ENCODE measurements at places on chromosomes 11 and 22.

- no peak for DNase-seq
Observed at GRCh38 chr22:26570115-26570514, 19.8 kb downstream of the TPST2 start.

GRCh38 chr22:19289475-19290161 lies 1.9 kb downstream of the CLTCL1 start:
- DNase-seq = no peak

DNA sequence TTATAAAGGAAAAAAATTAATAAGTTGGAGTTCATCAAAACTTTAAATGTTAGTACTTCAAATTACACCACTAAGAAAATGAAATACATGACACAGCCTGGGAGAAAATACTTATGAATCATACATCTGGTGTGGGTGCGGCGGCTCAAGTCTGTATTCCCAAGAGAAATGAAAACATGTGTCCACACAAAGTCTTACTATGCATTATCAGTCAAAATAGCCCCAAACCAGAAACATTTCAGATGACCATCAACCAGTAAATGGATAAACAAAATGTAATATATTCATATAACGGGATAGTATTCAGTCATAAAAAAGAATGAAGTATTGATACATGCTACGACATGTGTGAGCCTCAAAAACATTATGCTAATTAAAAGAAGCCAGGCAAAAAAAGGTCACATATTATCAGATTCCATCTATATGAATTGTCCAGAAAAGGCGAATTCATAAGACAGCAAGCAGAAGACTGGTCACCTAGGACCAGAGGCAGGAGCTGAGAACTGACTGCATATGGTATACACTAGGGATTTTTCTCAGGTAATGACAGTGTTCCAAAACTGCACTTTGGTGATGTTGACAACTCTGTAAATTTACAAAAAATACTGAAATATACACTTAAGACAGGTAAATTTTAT lies 5.3 kb upstream of the AKIP1 start:
- DNase-seq = no peak

DNA sequence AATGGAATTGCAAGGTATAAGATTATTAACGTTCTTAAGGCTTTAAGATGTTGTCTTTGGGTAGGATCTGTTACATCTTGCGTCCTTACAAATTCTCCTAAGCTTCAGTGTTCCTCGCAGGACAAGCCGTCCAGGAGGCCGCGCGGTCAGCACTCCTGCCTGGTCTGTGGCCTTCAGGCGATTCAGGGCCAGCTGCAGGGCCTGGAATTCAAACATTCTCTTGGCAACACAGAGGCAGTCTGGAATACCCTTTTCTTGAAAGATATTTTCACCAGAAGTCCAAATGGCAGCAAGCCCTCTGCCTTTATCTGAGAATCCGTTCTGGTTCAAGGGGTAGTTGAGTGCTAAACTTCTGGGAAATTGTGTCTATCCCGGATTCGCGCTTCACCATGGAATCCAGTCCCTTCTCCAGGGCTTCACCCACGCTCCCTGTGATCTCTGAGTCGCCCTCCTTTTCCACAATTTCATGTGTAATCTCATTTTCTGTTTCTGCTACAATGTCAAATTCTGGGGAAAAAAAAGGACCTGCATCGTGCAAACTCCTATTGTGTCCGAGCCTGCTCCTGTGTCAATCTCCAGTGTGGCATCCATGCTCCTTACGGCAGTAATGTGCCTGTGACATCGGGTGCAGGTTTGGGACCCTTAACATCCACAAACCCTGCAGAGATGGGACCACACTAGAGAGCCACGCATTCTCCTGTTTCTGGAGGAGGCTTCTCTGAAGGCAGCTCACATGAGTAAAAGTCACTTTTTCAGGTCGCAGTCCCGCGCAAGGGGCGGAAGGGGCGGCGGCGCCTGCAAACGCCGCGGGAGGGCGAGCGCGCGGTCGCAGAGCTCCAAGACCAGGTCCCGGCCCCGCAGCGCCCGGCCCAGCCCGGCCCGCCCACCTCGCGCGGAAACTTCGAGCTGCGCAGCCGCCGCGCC lies 25.4 kb upstream of the SORL1 start:
- DNase-seq = no peak

- DNase-seq = no peak
Observed at GRCh38 chr22:25402160-25402500, 162.3 kb upstream of the GRK3 start.

DNA sequence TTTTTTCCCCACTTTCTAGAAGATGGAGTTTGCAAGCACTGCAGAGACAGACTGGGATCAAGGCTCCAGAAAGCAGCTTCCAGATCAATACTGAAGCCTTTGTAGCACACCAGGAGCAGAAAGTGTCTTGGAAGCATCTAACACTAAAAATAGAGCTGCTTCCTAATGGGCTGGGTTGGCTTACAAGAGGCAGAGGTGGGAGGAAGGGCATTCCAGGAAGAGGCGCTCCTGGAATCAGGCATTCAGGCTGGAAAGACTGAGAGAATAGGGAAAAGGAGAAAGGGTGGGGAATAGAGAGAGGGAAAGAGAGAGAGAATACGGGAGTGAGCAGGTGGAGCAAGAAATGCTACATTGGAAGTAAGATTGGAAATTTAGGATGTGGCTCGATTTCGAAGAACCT lies 395.9 kb downstream of the OPCML start:
- no peak for DNase-seq

DNA sequence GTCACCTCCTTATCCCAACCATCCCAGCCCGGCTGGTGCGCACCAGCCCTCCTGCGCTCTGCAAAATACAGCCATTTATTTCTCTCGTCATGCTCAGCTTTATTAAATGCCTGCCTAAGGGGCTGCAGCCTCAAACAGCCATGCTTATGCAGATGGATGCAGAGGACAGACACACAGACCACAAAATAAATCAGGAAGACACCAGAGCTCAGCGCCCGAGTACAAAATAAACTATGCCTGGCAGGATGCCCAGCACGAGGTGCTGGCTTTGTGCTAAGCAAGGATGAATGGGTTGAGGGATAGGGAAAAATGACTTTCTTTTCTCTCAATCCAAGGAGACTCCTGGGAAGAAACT lies 70.5 kb downstream of the RPUSD4 start:
- no peak for DNase-seq

DNA sequence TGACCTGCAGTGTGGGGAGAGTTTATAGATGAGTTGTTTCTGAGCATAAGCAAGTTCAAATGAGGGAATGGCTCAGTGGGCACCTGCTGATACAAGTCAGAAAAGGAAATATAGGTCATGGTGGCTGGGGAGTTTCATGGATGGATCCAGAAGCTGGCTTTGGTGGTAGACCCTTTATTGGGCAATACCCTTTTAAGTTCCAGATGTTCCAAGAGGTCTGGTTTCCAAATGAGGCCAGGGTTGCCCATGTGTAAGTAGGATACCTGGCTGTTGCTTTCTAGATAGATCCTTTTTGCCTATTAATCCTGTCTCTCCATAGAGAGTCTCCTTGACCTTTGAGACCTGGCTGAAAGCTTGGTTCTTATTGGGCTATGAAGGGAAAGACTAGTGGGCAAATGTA lies 2.2 kb downstream of the STIM1 start:
- no peak for DNase-seq

DNA sequence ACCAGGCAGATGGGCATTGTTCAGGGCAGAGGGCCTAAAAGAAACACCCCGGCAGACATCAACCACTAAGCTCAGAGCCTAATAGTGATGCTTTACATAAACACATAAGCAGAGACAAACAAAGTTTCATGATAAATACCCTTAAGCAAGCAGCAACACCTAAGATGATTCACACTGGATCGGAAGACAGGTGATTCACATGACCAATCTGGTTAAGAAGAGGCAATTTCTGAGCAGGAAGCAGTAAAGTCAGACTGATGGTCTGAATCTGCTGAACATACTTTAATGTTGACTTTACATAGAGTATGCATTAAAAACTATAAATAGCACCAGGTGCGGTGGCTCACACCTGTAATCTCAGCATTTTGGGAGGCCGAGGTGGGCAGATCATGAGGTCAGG lies 56.1 kb downstream of the SYN3 start:
- no peak for DNase-seq

GRCh38 chr11:21564095-21564494 lies 628.8 kb upstream of the ANO5 start:
- DNase-seq = no peak

DNA sequence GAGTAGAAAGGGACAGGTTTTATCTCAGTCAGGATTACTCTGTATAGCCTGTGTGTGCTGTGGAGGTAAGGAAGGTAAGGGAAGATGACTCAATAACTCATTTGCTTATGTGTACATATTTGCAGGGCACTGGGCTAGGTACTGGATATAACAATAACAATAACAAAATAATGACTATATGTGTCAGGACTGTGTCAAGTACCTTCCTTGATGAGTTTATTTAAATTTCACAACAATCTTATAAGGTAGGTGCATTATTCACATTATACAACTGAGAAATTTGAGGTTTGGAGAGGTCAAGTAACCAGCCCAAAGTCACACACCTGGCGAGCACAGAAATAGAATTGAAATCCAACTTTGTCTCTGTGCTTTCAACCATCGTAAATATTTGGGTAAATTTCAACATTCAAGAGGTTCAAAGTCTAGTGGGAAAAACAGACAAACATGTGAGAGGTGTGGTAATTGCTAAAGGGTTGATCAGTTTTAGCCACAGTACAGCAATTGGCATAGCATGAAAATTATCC lies 131.8 kb downstream of the APIP start:
- no peak for DNase-seq

- no peak for DNase-seq
Observed at GRCh38 chr11:83681031-83681781, 395.0 kb upstream of the CCDC90B start.

DNA sequence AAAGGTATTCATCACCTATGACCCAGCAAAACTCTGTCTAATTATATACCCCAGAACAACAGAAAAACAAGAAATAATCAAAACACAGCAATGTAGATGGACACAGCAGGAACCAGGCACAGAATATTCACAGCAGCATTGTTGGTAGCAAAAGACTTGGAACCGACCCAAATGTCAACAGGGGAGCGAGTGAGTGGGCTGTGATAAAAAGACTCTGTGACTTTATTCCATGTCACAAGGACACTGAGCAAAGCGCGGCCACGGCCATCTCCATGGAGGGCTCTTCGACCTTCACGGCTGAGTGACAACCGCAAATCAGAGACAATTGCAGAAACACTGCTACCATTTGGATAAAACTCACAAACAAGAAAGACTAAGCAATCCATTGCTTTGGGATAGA lies 1373.1 kb downstream of the TBC1D22A start:
- DNase-seq = no peak

DNA sequence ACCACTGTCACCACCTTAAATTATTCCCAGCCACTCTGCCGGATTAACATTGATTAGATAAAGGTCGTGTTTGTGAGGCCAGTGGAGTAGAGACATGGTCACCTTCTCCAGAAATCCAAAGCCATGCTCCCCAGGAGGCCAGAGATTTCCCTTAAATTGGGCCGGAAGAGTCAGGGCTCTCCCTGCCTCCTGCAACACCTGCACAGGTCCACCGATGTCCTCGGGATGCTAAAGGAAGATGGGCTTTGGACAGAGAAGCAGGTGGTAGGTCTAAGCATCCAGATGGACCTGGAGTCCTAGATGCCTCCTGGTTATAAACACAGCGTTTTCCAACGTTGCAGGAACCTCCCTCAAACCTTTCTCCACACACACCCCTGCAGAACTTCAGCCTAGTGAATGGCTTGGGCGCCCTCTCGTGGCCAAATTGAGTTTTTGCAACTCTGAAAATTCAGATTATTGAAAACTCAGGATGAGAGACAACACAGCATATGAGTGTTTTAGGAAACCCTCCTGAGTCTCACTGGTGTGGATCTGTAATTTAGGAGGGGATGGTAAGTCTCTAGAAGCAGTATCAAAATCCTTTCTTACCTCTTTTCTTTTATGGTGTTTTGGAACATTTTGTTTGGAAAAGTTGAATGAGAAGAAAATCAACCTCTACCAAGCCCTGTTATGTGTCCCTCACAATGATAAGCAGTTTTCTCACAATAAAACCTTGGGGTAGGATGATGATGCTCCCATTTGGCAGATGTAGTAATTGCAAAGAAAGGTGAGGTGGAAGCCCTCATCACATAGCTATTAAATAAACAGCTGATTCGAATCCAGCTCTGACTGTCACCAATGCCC lies 109.6 kb downstream of the RRAS2 start:
- peak; percentile 31 for DNase-seq

DNA sequence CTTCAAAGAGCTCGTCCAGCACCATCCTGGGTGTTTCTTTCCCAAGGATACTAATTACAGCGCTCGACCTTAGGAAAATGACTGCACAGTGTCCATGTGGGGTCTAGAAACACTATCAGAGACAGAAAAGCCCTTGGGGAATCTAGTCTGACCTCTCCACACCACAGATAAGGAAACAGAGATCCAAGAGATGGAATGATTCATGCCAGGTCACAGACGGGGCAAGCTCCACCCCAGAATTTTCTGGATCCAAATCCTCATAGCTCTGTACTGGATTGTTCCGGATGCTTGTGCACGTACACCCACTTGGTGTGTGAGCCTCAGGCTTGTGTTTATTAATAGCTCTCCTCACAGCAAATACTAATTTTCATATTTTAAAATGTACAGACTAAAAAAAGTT lies 11.3 kb downstream of the ABTB2 start:
- no peak for DNase-seq

GRCh38 chr22:19874307-19875060 lies 19.8 kb upstream of the GNB1L start:
- no peak for DNase-seq

DNA sequence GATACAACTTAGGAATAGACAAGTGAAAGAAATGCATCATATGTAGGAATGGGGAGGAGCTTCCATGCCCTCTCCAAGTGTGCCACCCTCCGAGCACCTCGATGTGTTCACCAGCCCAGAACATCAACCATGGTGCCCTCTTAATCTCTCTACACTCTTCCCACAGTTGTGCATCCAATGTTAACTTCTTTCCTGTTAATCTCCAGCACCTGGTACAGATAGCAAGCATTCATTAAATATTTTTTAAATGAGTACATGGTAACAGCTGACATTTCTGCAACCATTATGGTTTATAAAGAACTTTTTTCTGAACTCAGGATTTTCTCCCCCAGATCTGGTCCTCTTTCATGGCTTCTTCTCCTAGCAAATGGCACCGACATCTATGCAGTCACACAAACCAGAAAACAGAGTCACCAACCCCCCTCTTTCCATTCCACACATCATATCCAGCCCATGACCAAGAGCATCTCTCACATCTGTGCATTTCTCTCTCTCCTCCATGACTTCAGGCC lies 118.1 kb upstream of the CLPB start:
- no peak for DNase-seq

- DNase-seq = no peak
Observed at GRCh38 chr11:70531281-70532065, 133.1 kb downstream of the CTTN start.

GRCh38 chr22:20063271-20064139 lies 16.5 kb upstream of the DGCR8 start:
- DNase-seq = no peak
